ENCODE measurements at places on chromosomes 4 and X. TPM values are rescaled to one million over a fixed set of nuclear protein-coding genes. Genes with fewer than 3 reads are reported as not detected.
A peak's percentile ranks its signal among the peaks of the same experiment; 100 is the strongest.

CLTRN gene
- 0.33 TPM for total RNA-seq

GRCh38 chrX:7170898-7171297, 22.9 kb upstream of the PUDP start:
- peak; percentile 20 for DNase-seq

DNA sequence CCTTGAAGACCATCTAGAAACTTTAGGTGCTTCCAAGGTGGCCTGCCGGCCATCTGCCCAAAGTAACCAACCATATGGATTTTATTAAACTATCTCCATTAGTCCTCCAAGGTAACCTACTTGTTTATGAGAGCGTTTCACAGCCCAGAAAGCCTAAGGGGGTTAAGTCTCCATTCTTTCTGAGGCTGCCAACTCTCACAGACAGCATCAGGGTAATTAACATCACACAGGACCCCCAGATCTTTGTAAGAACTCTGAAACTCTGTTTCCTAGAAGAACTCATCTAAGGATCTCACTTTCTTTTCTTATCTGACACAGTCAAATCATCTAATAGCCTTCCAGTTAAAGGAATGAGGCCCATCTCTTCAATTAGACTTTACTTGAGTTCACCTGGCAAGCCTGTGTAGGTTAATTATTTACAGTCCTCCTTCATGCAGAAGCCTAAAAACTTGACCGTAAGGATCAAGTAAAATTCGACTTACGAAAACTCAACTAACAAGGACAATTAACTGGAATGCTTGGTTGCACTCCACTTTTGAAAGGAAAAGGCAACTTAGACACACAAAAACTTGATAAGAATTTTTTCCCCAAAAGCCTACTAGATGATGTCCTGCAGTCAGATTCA, 252.5 kb downstream of the GRIA3 start:
- DNase-seq, result no peak

DNA sequence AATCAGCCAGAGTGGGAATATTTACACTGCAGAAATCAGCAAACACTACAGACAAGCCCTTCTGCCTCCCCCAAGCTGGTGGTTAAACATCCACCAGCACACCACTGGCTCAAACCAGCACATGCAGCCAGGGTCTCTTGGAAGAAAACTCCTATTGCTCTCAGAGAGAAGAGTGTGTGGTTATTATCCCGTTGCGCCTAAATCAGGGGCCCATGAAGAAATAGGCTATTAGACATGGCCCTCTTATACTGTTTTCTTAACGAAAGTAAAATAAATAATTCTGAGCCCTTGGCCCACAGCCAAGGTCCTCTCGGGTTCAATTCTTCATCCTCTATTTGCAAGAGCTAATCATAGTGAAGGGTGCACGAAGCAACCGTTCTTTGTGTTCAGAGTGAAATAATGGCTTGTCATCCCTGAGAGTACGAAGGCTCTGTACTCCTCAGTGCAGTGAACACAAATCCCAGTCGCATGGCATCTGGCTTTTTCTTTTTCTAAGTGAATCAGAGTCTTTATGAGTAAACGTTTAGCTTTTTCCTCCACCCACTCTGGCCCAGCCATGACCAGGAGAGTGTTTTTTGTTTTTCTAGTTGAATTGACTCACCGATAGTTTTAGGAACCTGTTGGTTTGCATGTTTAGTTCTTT, 33.4 kb upstream of the RBM47 start:
- no peak for DNase-seq

DNA sequence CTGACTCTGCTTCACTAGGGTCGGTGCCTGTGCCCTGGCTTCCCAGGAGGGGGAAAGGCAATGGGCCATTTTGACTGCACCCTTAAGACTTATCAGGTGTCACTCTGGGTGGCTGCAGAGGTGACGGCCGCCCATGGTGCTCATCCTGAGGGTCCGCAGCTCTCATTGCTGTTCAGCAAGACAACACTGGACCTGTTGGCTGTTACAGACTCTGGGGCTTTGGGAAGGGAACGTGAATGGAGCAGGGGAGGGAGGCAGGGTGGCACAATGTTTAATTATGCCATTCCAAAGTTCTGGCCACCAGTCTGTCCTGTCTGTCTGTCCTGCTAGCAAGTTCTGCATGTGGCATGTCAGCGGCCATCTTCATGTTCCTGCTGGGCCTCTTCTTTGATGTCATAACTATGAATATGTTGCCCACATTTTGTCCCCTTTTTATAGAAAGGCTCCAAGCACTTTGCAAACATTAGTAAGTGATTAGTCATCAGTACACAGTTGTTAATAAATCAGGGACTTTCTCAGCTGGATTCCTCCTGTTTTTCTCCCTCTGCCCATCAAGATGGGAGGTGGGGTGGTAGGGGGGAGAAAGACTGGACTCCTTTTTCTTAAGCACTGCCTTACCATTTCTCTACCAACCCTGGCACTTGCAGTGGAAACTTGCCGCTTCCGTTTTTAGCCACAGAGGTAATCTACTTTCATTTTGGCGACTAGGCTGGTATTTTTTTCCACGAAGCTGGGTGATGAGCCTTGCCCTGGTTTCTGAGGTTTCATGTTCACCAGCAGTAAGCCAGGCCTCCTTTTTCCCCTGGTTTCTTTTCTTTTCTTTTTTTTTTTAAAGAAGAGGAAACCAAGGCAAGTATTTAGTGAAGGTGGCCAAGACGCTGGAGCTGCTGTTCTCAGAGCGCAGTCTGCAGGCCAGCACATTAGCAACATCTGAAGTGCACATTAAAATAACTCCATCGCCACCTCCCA, 88.6 kb upstream of the TRIM2 start:
- peak; percentile 88 for DNase-seq

SEC24D gene
- 36.8 TPM for total RNA-seq

DNA sequence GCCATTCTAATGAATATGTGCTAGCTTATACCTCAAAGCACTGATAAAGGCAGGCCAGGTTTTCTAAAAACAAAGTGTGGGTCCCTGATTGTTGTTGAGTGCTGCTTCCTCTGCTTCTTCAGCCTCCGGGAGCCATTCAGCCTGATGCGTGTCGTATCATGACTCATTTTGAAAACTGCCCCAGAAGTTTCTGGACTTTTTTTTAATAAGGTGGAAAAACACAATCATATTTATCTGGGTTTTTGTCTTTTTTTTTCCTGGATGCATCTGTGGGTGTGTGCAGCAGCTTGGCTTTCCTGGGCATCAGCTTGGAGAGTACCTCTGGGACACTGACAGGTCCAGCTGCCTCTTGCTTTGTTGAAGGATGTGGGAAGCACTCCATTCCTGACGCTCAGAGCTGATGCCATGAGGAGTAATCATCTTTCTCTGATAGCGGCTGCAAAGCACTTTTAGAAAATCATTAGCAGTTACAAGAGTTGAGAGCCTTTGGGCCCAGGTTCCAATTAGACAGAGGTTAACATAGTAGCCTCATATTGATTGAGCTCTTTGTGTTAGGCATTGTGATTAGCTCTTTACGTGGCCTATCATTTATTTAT, 66.9 kb downstream of the PARM1 start:
- DNase-seq, result no peak

SPANXN5 gene
- not detected for total RNA-seq
